ENCODE measurements at places on chromosomes 2 and 18.
A peak's percentile ranks its signal among the peaks of the same experiment; 100 is the strongest.

GRCh38 chr18:23053776-23054457 is 81.4 kb upstream of the CABLES1 start:
- DNase-seq: no peak

DNA sequence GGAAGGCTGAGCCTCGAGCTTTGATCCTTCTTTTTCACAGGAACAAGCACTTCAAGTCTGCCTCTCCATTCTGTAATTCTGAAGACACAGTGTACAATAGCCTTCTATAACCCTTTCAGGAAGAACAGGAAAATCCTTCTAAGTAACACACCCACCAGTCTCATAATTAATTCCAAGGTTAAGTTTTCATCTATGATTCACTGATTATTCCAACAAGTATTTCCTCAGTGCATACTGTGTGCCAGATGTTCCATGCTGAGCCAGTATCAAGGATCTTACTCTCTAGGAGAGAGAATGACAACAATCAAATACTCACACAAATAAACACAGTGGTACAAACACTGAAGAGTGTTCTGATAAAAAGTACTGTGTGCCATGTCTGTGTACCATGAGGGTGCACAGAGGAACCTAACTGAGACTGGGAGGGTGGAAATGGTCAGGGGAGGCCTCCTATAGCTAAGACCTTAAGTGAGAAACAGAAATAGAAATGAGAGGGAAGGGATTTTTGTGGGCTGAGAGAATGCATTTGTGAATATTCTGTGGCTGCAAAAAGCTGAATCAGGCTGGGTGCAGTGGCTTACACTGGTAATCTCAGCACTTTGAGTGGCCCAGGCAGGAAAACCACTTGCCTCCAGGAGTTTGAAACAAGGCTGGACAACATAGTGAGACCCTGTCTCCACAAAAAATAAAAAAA is 7.3 kb upstream of the MTLN start:
- no peak for DNase-seq

GRCh38 chr18:22098563-22098989 is 70.8 kb upstream of the GATA6 start:
- no peak for DNase-seq

DNA sequence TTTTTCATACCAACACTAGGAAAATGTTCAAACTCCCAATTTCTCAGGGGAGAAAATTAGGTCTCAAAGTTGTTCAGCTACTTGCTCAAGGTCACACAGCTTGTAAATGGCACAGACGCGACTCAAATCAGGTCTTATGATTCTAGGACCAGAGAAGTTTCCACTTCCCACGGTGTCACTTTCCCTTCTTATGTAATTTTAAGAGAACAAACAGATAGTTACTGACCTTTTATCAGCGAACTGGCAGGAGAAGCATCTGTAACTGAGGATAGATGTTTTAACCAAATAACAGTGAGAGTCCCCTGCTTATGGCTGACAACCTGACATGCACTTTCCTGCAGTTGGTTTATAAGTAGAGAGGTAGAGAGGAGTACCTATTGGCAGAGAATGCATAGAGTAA is 2.1 kb upstream of the KCNJ3 start:
- DNase-seq: peak; percentile 6

All from right kidney (tissue), 9 donors.